ENCODE measurements at places on chromosomes 1 and 21.

DNA sequence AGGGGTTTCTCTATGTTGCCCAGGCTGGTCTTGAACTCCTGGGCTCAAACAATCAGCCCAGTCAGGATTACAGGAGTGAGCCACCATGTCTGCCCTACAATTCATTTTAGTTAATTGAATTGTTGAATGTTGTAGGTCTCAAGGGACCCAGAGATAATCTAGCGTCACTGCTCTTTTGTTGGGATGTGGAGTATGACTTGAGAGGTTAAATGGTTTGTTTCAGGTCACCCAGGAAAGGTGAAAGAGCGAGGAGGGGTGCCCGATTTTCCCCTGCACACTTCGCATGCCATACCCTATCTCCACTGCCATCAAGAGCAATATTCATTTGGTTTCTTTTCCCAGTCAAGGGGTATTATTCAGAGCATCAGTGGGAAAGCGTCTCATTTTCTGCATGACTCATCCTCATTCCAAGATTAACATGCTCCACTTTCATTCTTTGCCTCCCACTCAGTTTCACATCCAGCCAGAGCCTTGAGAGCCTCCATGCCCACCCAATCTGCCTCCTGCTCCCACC lies 13.1 kb upstream of the SLC30A1 start:
- DNase-seq, result no peak

DNA sequence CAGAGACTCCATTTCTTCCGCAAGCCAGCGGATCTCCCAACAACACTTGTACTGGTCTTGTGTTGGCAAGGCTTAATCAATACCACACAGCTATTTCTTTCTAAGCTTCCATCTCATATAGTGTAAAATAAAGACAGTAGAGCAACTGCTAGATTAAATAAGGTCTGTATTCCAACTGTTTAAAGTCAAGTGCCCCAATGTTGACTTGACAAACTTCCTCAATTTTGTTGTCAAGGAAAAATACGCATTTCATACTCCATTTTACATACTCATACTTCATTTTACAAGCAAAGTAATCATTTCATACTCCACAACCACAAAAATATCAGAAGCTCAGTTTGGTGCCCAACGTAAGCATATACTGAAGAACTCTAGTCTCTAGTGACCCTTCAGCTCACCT lies 143.0 kb downstream of the RERE start:
- no peak for DNase-seq

DNA sequence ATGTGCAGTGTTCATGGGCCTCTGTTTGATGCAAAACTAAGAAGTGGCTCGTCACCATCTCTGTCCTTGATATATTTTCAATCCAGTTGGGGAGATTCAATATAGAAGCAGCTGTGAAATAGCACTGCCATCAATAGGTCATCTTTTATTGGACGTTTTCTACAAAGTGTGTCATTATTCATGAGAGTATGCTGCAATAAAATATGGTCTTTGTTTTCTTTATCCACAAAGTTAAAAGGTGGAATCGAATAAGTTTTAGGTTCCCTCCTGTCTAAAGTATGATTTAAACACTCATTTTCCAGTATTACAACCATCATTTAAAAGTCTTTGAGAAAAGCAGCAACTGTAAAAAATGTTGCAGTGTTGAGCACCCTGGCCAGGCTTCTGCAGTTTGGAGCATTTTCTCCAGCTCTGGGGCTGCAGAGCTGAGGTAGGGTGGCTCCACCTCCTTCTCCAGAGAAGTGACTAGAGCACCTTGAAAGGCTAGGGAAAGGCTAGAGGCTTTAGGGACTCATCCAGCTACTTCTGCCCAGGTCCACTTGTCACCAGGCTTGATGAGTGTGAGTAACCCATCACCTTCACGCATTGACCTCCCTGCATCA lies 56.5 kb upstream of the DNAH14 start:
- DNase-seq, result no peak

DNA sequence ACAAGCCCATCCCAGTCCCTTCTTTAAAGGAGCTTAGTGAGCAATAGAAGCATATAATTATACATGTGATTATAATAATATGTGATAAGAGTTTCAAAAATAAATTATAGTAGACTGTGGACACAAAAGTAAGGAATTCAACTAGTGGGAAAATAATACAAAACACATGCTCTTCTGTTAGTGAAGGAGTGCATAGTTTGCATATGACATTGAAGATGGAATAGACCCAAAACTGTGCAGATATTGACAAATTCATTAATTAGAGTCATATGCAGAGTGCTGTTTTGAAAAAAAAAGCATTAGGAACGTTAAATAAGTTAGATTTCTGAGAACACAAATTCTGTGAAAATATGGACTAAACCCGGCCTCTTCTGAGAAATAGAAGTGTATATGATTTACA lies 278.8 kb downstream of the ASTN1 start:
- DNase-seq, result no peak

DNA sequence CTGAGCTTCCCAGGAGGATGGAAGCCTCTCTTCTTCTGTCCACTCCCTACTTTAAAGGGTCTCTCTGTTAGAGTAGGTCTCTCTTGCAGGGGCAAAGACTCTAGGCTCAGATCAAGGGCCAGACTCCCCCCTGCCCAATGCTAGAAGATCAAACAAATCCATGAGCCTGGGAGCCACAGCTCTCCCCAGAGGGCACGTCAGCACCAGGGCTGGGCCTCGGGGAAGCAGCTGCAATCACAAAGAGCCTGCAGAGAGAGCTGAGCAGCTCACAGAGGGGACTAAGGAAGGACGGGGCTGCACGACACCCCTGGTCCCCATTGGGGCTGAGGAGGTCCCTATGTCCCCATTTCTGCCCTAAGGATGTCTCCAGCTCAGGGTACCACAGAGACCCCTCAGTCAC lies 3.9 kb downstream of the CNTN2 start:
- no peak for DNase-seq

GRCh38 chr1:168365719-168366479 lies 85.2 kb downstream of the TBX19 start:
- DNase-seq, result no peak

- no peak for DNase-seq
These were observed 71.6 kb downstream of the PLEKHA6 start for GRCh38 chr1:204288021-204288588.

GRCh38 chr1:216705676-216706075 lies 17.6 kb downstream of the ESRRG start:
- no peak for DNase-seq

GRCh38 chr21:42591170-42591869 lies 62.1 kb upstream of the PDE9A start:
- DNase-seq, result peak; percentile 26

- no peak for DNase-seq
These were observed 148.6 kb downstream of the TIAM1 start for GRCh38 chr21:31195334-31196015.

DNA sequence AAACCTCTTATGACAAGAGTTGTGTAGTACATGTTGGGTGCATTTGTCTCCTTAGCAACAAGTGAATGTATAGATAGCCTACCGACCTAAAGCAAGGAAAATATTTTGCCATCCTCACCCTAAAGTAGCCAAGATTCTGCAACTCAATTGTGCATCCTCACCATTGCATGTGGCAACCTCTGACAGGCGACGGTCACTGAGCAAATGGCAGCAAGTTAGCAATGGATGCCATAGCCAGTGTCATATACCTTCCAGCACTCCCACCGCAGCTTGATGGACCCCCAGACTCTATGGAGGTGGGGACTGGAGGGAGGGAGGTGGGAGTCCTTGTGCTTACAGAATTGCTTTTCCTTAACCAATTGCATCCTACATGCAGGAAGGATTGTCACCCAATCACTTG lies 17.0 kb downstream of the PROX1 start:
- no peak for DNase-seq

DNA sequence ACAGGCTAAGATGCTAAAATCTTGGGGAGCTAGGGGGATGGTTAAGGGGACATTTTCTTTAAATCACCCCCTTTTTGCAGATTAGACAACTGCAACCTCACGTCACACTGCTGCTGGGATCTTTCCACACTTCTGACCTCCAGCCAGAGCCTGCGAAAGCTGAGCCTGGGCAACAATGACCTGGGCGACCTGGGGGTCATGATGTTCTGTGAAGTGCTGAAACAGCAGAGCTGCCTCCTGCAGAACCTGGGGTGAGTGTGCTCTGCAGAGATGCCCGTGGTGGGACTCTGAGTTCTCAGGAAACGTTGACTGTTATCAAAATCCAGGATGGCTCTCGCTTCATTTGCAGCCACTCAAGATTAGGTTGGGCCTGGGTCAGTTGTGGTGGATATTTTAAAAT lies 13.3 kb downstream of the OR2B11 start:
- no peak for DNase-seq

- DNase-seq, result no peak
These were observed 385.9 kb upstream of the LYPLAL1 start for GRCh38 chr1:218787826-218788225.

DNA sequence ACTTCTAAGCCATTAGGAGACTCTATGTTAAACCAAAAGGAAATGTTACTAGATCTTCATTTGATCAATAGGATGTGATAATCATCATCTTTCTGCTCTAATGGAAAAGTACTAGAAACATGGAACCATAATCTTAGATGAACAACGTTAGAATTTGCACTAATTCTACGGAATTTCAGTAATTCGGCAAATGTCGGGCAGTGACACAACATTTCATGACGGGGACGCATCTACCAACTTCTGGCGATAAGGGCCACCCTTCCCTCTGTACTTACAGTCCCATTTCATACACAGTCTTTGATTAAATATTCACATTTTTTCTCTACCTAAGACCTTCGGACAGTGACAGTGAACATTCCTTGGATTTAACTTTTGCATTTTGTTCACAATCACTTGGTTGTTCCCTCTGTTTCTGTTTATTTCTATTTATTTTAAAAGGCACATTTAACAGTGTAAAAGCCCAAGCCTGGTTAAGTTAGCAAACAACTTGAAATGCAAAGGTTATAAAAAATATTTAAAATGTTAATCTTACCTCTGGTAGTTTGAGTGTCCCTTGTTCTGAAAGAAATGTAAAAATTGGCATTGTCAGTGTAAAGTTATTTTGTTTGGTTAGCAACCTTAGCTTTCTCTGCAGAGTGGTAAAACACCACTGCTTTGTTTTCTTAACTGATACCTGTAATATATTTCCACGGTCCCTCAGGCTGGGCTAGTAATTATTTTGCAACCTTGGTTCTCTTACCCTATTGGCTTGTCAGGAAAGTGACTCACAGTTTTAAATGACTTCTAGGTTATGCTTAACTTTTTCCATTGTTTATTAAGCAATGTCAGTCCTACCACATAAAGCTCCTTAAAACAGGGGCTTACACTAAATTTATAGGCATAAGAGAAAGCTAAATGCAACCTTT lies 276.9 kb downstream of the VAV3 start:
- DNase-seq, result no peak
